ENCODE measurements at places on chromosomes 4 and X.
A peak's percentile ranks its signal among the peaks of the same experiment; 100 is the strongest.

DNA sequence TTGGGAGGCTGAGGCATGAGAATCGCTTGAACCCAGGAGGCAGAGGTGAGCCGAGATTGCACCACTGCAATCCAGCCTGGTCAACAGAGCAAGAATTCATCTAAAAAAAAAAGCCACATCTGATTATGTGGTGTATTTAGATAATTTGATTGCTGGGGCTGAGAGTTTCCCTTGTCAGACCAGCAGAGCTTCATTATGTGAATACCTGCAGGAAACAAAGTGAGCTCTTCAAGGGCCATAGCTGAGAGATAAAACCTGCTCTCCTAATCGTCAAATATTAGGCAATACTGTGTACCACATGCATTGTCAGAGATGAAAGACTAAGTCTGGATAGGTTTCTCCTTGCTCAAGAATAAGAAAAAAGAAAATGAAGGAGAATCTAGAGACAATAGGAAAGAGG is 800.0 kb upstream of the IGFBP7 start:
- no peak for DNase-seq

- DNase-seq = no peak
These were observed 292.5 kb downstream of the UNC5C start for GRCh38 chr4:95256108-95256835.

DNA sequence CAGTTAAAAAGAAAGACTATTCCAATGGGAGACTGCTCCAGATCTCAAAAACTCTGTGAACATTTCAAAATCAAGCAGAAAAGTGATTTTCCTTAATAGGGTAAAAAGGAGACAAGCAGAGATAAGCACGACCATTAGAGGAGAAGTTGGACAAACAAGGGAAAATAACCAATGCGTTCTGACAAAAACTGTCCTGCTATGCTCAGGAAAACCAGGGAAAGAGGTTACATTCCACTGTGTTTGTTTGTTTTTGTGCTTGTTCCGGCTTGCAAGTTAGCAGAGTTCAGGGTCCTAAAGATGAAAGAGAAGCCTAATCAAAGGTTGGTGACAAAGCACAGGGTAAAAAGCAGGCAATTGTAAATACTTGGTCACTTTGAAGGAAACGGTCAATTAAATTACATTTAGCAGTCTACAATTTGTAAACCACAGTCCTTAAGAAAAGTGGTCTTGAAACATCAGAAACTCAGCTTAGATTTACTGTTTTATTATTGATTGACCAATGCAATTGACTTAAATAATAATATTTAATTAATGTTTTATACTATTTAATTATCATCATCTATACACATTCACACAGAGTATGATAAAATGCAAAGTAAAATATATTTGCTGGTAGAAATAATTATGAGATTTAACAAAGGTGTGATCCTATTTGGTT is 186.2 kb upstream of the CPXCR1 start:
- DNase-seq = no peak

- DNase-seq = no peak
These were observed 95.7 kb downstream of the PWWP3B start for GRCh38 chrX:106263817-106264216.

GRCh38 chr4:40309250-40309774 is 25.8 kb upstream of the CHRNA9 start:
- DNase-seq = no peak

- DNase-seq = no peak
These were observed 86.4 kb upstream of the UXT start for GRCh38 chrX:47745416-47745815.

- peak; percentile 22 for DNase-seq
These were observed 14.8 kb downstream of the FAM9B start for GRCh38 chrX:9019151-9019550.

DNA sequence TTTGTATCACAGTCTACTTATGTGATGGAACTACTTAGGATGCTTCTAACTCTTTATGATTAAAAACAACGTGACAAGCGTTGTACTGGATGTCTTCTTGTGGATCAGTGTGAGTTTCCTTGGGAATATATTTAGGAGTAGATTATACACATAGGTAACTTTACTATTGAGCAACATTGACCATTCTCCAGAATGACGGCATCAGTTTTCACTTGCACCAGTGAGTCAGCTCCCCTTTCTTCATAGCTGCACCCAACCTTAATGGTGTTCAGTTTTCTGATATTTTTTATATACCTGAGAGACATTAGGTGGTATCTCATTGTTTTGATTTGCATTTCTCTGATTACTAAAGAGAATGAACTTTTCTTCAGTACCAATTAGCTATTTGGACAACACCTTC is 343.9 kb downstream of the ADGRL3 start:
- no peak for DNase-seq
